Stimulated activated CD8-positive, alpha-beta memory T cell treated with anti-CD3 and anti-CD28 coated beads, Interleukin-12 subunit alpha, Interleukin-12 subunit beta, amount 100 ng/mL, for 1 hour (primary cell): ENCODE measurements at places on chromosomes 12 and 14.

DNA sequence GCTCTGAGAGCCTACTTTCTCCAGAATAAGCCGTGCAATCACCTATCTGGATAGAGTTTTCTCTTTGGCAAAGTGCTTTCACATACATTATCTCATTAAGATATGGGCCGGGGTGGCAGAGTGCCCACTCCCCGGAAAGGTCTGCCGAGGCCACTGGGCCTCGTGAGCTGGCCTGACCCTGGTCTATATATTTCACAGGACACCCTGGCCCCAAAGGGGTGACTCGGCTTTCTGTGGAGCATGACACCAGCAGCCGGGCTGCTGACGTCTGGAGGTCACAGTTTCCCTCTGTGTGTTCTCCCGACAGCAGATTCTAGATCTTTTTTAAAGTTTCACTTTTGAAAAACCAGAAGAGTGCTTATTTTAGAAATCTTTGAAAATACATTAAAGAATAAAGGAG lies 27.9 kb upstream of the ATP2A2 start:
- DNase-seq = no peak

- DNase-seq = no peak
Observed at GRCh38 chr12:6076346-6076745, 48.1 kb downstream of the VWF start.

DNA sequence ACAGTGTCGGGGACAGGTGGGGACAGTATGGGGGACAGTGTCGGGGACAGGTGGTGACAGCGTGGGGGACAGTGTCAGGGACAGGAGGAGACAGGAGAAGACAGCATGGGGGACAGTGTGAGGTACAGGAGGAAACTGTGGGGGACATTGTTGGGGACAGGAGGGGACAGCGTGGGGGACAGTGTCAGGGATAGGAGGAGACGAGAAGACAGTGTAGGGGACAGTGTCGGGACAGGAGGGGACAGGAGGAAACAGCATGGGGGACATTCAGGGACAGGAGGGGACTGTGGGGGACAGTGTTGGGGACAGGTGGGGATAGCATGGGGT lies 139.5 kb downstream of the TMEM121 start:
- no peak for DNase-seq

- no peak for DNase-seq
Observed at GRCh38 chr14:70697701-70698100, 56.0 kb downstream of the TTC9 start.

GRCh38 chr12:69844836-69845235 lies 19.8 kb downstream of the MYRFL start:
- no peak for DNase-seq
